Midbrain (tissue), 1 donor: ENCODE measurements at places on chromosomes 4 and X.

DNA sequence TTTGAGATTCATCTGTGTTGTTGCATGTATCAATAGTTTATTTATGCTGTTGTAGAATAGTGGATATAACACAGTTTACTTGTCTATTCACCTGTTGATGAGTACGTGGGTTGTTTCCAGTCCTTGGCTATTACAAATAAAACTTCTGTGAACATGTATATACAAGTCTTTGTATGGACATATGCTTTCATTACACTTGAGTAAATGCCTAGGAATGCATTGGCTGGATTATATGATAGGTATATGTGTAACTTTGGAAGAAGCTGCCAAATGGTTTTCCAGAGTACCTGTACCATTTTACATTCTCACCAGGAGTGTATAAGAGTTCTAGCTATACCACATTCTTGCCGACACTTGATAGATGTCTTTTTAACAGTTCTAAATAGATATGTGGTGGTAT lies 16.5 kb downstream of the ART3 start:
- DNase-seq: no peak

DNA sequence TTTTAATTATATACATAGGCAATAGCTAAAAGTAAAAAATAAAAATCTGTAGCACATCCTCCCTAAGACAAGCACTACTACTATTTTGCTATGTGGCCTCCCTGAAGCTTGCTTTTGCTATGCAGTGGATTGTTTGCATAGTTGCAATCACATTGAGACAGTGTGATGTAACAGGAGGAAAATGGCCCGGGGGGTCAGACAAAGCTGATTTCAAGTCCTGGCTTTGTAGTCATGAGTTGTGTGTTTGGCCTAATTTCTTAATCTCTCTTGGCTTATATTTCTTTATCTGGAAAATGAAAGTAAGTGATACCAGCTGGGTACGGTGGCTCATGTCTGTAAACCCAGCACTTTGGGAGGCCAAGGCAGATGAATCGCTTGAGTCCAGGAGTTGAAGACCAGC lies 166.6 kb downstream of the LHFPL1 start:
- DNase-seq: no peak

- DNase-seq: no peak
Measured at GRCh38 chrX:15418707-15419181, 34.5 kb upstream of the VEGFD start.

- DNase-seq: no peak
Measured at GRCh38 chr4:19806865-19807264, 444.8 kb upstream of the SLIT2 start.

DNA sequence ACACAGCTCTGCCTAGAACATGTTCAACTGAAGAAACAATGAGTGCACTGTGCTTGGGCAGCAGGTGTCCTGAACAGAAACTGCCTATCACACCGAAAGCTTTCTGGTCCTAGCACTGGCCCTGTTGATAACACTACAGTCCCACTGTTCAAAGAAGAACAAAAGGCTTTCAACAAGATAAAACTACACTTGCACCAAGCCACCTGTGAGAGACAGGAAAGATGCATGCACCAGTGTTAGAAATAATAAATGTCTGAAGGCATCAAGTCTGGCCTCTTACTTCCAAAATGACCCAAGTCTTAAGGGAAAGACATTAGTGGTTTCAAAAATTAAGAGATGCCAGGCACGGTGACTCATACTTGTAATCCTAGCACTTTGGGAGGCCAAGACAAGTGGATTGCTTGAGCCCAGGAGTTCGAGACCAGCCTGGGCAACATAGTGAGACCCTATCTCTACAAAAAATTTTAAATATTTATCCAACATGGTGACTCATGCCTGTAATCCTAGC lies 68.7 kb downstream of the APBB2 start:
- peak; percentile 54 for DNase-seq

DNA sequence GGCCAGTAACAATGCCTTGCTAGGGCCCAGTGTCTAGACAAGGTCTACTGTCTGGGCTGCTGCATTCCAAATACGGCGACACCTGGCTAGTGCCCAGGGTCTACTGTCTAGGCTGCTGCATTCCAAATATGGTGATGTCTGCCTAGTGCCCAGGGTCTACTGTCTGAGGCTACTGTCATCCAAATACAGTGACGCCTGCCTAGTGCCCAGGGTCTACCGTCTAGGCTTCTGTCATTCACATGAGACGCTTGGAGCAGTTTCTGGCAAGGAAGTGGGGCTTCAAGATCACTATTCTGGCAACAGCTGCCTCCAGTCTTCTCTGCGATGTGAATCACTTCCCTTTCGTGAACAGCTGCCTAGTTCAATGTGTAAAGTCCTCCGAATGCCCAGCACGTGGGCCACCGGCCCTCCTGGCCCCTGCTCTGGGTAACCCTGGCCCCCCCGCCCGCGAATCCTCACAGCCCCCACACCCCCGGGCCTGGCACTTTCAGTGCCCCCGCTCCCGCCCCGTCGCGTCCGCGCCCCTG lies 12.7 kb downstream of the ACOX3 start:
- DNase-seq: no peak

- DNase-seq: no peak
Measured at GRCh38 chr4:155207534-155208257, 740 bp upstream of the NPY2R start.

DNA sequence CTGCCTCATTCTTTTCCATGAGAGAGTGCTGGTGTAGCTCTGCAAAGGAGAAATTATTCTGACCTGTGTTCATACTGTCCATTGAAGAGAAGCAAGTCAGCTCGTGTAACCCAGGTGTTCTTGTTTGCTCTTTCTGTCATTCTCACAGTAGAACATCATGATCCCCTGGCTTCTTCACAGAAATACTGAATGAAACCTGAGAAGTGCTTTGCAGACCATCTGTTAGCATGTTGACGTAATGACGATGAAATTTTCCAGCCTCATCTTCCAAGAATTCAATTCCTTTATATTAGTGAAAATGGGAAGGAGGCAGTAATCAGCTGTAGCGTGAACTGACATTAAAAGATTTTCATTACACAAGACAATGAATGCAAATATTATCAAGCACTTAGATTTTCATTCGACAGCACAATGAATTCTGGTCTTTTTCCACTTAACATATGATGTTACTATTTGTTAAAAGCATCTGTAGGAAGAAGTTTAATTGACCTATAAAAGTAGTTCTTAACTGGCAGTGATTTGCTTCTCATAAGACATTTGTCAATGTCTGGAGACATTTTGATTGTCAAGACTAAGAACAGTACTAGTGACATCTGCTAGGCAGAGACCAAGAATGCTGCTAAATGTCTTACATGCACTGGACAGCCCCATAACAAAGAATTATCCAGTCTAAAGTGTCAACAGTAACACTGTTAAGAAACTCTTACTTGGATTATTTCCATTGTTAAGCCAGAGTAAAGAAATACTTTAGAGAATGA lies 246.3 kb downstream of the BANK1 start:
- DNase-seq: no peak

DNA sequence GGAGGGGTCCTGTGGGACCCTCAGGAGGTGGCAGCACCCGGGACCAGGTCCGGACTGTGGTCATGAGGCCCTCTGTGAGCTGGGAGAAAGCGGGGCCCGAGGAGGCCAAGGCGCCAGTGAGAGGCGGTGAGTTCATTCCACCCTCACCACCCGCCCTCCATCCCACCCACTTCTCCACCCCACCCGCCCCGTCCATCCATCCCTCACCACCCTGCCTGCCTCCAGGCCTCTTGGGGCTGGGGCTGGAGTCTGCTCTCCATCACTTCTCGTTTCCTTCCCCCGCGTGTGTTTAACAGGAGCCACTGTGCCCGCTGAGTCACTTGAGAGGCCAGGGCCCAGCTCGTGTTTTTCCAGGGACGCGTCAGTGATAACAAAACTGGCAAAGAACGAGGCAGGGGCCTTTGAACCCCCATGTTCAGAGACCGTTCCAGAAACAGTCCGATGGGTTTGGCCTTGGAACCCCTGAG lies 6.2 kb downstream of the SH3TC1 start:
- no peak for DNase-seq

DNA sequence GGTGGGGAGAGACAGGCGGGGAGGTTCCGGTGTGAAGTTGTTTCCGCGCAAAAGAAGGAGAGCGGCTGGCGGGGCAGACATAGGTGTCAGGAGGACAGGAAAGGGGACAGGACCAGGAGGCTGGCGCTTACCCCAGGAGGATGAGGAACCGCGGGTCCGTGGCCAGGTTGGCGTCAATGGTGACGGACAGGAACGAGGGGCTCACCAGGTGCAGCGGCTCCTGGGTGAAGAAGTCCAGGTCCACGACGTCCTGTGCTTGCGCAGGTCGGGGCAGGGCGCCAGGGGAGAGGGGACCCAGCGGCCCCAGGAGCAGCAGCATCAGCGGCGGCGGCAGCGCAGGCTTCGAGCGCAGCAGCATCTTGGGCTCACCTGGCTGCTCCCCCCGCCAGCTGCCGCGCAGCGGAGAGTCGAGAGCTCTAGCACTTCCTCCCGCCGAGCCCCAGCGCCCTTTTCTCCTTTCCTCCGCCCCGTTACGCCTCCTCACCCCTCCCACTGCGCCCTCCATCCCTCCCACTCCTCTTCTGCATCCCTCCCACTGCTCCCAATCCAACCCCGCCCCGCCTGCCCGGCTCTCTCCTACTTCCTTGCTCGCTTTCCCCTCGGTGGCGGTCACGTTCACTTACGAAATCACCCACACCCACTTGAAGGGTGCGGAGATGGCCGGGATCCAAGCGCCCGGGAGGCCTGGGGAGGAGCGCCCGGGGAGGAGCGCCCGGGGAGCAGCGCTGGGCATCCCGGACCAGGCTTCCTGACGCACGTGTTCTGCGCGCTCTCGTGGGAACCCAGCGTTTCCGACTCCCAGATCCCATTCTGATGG lies at the start of gene HPSE:
HPSE (minus strand) TSS at position 424 of the 817 bp plus-strand sequence; CDS start at position 358, 66 bp downstream.
- DNase-seq: peak; percentile 10

DNA sequence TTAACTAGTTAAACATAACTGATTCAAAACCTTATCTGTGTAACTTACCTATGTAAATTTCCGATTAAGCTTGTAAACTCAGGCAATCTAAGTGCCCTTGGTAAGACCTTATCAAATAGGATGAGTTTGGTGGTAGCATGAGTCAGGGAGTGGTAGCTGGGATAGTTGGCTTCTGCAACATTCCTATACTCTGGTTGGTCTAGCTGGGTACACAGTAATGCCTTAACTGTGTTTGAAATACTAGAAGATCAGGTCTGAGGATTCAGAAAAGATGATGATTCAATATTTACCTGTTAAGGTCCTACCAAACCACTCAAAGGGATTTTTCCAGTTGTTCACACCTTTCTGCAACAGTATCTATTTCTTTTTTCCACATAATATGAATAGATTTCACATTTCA lies 5.3 kb downstream of the YIPF7 start:
- no peak for DNase-seq

GRCh38 chr4:47530801-47531200 lies 45.7 kb downstream of the ATP10D start:
- DNase-seq: no peak

DNA sequence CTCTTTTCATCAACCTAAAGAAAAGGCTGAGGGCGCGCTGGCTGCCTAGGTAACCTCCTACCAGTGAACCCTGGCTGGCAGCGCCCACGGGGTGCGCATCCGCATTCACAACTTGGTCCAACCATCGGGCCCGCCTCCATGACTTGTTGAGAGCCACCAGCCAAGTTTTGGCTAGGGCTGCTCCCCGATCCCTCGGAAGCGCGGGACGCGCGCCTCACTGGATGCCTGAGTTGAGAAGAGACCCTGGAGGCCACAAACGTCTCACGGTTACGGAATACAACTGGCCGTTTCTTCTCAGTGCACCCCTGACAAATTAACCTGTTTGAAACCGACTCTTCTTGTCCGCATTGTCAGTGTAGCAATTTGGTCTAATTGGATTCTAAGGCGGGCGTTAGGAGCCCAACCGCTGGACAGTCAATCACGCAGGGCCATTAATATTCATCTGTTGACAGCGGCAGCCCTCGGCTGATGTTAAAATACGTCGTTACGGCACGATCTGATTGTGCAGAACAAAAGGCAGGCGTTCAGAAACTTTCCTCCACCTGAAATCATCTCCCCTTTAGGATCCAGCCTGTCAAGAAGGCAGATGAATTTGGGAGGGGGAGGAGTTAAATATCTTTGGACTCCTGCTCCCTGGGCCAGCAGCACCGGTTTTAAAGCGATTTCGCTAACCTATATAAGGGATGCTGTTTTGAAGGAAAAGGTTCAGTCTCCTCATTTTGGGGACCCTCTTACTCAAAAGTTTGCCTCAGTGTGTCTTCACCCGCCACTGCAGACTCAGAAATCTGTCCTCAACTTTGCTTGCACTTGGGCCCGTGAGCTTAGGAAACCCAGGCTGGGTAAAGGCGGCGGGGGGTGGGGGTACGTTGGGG lies 1.2 kb downstream of the GPC3 start:
- no peak for DNase-seq

- no peak for DNase-seq
Measured at GRCh38 chr4:123255971-123256370, 140.6 kb upstream of the SPRY1 start.
